Activated T-helper 9 cell treated with anti-CD3 and anti-CD28 coated beads, Interleukin-2, amount 50 U/mL, for 16 hours (primary cell): ENCODE measurements at places on chromosomes 3 and 15.

DNA sequence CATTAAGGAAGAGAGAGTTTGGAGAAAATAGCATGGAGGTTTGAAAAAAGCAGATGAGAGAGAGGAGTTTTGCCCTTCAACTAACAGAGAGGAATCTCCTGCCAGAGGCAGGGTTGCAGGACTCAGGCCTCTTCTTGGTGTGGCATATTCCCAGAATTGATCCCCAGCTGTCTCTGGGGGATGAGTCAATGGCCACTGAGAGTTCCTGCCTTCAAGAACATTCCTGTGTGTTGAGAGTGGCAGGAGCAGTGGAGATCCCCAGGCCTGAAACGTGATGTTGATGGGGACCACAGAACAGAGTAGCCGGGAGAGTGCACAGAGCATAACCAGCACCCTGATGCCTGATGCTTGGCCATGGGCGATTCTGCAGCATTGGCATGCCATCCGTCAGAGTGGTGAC, 348.4 kb upstream of the THBS1 start:
- no peak for DNase-seq

- DNase-seq = no peak
Observed at GRCh38 chr3:79086514-79086913, 681.3 kb downstream of the ROBO1 start.

DNA sequence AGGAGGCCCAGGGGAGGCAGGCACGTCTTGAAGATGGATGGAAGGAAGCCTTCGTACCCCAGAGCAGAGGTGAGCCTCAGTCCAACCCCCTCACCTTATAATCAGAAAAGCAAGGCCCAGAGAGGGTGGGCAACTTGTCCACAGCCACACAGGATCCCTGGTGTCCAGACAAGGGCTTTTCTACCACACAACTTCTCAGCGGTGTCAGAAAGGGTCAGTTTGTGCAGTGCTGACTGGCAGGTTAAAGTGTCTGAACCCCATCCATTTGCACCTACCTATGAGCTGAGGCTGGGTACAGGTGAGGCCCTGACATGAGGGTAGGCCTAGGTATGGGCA, 8.6 kb downstream of the IGDCC3 start:
- no peak for DNase-seq

DNA sequence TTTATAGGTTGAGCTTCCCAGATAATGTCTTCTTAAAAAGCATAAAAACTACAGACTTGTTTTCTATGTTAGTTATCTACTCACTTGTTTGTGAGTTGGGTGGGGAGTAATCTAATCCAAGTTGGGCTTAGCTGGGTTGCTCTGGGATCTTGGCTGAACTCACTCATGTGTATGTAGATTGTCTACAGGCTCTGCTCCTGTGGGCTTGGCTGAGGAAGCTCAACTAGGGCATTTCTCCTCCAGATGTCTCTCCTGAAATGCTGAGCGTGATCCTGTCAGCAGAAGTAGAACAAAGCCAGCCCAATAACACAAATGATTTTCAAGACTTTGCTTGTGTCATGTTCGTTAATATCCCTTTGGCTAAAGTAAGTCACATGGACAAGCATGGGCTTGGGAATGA, 17.3 kb downstream of the KCNH8 start:
- DNase-seq = no peak

GRCh38 chr3:1955750-1956149, 142.9 kb upstream of the CNTN4 start:
- DNase-seq = no peak

DNA sequence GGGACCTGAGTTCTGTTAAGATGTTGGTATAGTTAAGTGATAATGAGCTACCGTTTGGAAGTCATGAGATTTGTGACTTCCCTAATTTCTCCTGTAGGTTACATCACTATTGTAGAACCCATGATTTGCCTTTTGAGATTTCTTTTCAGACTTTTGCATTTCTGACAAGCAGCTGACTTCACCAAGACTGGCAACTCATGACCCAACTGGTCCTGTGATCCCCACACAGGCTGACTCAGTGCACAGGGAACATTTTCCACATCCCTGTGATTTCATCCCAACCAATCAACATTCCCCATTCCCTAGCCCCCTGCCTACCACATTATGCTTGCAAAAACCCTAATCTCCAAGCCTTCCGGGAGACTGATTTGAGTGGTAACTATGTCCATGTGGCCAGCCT, 242.1 kb upstream of the PDZRN3 start:
- no peak for DNase-seq

- no peak for DNase-seq
Observed at GRCh38 chr3:131630807-131631206, 128.0 kb upstream of the MRPL3 start.

- no peak for DNase-seq
Observed at GRCh38 chr3:124976383-124976782, 41.8 kb upstream of the MUC13 start.

DNA sequence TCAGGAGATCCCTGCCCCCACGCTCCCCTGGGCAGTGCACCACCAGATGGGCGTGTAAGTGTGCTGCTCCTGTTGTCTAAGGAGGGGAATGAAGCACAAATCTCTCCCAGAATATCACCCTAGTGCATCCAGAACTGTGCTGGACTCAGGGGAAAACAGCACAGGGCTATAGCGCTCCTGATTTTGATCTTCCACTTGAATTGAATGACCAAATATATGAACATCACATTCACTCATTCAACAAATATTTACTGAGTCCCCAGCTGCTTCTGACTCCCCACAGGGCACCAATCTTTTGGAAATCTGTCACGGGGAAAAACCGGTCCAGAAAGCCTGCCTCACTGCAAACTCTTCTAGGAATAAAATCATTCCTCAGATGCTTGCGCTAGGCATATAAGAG, 2.4 kb downstream of the CPLX3 start:
- DNase-seq = no peak

DNA sequence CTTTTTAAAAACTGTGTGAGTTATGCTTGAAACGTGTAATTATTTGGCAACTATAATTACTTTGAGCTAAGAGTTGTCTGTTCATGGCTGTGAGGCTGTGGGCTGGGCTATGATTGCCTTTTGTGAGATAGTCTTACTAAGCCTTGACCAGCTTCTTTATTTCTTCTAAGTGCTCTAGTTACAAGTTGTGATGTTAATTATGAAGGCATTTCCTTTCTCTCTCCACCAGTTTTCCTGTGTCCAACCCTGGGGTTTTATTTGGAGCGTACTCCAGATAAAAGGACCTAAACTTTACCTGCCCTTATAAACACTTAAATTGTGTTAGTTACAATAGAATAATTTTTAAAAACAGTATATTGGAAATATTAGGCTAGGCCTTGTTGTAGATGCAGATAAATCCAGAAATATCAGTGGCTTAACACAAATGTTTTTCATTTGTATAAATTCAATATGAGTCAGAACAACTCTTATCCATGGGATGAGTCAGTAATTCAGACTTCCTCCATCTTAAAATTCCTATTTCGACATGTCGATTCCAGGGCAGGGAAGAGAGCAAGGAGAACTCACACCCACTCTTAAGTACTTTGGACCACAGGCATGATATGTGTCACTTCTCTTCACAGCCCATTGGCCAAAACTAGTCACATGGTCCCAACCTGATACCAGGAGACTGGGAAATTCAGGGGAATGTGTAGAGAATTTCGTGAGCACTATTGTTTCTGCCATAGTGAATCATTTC, 17.0 kb downstream of the TMEM62 start:
- no peak for DNase-seq

GRCh38 chr15:74206801-74207281, 4.3 kb upstream of the STRA6 start:
- no peak for DNase-seq

DNA sequence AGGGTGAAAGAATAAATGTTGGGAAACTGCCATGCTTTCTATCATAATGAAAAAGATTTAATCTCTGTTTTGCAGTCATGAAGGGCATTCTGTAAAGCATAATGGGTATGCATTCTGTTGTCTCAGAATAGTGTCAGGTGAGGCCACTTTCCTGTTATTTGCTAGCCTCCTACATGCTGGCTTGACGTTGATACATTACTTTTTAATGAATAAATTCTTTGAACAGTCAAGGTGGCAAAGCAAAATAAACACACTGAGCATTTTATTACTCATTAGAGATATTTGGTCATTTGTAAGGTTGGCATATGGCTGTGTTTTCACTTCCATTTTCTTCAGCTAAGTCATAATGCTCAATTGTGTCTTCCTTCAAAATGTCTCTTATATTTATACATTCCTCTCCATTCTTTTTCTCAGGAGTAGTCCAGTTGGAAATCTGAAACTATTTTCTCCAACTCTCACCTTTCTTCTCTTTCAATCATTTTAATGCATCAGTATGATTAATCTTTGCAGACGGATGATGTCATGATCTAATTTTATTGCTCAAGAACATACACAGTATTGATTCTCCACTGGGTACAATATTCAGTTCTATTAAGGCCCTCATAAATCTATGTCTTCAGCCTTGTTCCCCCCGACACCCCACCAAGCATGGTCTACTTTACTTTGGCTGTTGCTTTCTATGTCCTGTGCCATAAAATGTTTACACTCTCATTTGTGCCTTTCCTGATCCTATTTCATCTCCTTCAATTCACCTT, 290.7 kb downstream of the GBE1 start:
- DNase-seq = no peak

DNA sequence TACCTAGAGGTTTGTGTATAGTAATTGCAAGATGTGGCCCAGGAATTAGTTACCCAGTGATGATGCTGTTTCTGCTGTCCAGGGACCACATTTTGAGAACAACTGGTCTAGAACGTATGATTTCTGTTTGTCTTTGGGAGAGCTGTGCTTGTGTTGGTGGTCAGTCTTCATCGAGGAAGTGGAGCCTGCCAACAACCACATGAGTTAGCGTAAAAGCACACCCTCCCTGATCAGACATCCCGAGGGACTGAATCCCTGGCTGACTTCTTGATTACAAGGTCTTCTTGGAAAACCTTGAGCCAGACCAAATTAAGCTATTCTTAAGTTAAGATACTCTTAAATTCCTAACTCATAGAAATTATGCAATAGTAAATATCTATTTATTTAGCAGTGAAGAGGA, 81.7 kb upstream of the ZPLD1 start:
- DNase-seq = no peak

GRCh38 chr3:171489348-171489747, 29.1 kb upstream of the TNIK start:
- no peak for DNase-seq

DNA sequence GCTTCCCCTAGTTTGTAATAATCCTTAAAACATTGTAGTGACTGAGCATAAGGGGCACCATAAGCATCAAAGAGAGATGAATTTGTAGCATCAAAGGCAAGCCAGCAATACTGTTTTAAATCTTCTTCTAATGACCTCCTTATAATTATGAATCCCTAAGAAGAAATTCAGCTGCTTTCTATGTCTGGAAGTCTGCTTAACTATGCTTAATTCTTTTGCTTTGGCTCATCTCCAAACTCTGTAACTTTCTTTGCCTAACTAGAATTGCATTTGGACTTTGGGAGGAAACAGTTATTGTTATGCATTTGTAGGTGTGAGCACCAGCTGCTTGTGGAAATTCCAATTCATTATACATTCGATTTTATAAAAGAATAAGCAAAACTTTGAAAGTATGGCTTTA, 117.7 kb upstream of the SPATA16 start:
- no peak for DNase-seq

- no peak for DNase-seq
Observed at GRCh38 chr3:98630416-98630815, 37.0 kb upstream of the CPOX start.

- no peak for DNase-seq
Observed at GRCh38 chr3:3516996-3517395, 282.2 kb upstream of the LRRN1 start.

DNA sequence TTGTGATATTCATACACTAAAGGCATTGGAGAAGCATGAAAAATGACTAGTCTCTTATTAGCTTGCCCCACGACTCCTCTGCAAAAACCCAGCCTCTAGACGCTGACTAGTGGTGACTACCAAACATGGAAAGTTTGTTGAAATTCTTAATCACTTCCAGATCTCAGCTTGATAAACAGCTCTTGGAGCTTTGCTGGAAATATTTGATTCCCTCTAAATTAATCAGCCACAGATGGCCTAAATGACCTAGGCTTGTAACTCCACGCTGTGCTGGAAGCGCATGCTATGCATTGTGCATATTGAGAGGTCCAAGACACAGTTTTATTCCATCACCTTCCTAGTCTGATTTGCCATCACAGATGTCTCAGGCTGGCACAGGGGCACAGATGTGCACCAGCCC, 244.7 kb upstream of the ST8SIA2 start:
- DNase-seq = no peak

DNA sequence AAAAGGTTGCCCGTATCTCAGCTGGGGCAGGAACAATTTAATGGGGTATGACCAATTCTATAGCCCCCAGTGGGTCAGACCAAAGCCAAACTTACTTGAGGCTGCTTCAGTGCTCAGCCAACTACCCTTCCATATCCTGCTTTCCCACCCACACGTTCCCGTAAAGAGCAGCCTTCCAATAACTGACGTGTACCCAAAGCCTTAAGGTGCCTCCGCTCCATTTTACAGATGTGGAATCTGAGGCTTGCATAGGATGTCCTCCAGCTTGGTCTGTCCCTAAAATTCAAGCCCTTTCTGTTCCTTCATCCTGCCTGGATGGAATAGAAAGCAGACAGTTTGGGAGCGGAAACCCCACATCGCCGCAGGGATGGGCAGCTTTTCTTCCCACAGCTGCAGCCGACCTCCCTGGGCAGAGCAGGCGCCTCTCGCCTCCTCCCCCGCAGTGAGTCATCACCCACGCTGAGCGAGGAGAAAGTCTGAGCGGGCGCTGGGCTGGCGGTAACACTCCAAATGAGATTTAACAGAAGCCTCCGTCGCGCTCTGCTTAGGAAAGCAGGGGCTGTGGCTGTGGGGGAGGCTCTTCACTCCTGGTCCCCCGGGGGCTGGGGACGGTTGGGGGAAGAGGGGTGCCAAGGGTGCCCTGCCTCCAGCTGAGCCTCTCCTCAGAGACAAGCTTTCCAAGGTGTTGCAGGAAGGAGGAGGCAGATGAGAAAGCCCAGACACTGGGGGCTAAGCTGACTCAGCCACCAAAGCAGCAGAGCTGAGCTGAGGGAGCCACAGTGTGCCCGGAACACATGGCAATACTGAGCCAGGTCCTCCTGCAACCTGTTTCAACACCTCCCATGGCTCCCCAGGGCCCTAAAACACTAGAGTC, 57.8 kb upstream of the HRH1 start:
- peak; percentile 42 for DNase-seq

DNA sequence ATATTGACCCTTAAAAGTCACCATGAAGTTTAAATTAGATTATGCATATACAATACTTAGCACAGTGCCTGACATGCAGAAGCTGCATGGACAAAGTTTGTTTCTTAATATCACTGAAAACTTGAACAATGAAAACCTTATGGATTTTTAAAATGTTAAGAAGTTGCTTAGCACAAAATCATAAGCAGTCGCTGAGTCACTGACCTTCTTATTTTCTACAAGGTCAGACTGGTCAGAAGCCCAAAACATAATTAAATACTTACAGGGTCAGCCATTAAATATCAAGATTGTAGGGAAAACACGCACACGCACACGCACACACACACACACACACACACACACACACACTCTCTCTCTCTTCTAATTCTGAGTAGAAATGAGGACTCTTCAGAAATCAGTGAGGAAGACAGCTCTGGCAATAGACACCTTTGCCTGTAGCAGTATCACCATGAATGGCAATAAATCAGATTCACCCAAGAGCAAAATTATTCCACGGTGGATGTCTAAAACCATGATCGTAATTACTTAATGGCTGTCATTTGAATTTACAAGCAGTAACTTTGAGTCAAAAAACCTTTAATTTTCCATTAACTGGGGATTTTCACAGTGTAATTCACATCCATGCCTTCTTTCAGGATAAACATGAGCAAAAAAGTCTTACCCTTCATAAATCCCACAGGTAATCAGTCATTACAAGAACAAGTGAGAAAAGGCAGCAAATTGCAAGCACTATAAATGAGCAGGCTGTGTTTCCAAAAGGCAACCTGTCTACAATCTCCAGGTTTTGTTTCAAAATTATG, 147.5 kb downstream of the OSBPL10 start:
- DNase-seq = no peak
